ENCODE measurements at places on chromosomes 7 and 10. TPM values are rescaled to one million over a fixed set of nuclear protein-coding genes. Genes with fewer than 3 reads are reported as not detected.

Gene SLC25A40
- total RNA-seq = 13.5 TPM

Gene LYZL1
- total RNA-seq = not detected

Gene STEAP1B
- 2.2 TPM for total RNA-seq

Gene DKK1
- total RNA-seq = 7.8 TPM

Gene CREB5
- total RNA-seq = 34.3 TPM

Gene SPDYE11
- total RNA-seq = 0.10 TPM
